Trophoblast cell (in vitro differentiated cells and primary cell): ENCODE measurements at places on chromosomes 3 and 15.
A peak's percentile ranks its signal among the peaks of the same experiment; 100 is the strongest.

- no peaks in the 10 kb centered on the region for H3K36me3 ChIP-seq
- no peak overlapping the region for H3K4me3 ChIP-seq
- H3K27ac ChIP-seq: no peak overlapping the region
- H3K4me1 ChIP-seq: peaks cover 18% of the 10 kb centered on the region
Measured at GRCh38 chr3:14812196-14812790, 6.5 kb upstream of the FGD5 start.

GRCh38 chr3:196072313-196072712, 9.6 kb downstream of the TFRC start:
- no peaks in the 10 kb centered on the region for H3K27me3 ChIP-seq
- peaks cover 20% of the 10 kb centered on the region for H3K36me3 ChIP-seq
- H3K4me3 ChIP-seq: no peak overlapping the region
- no peaks in the 10 kb centered on the region for H3K4me1 ChIP-seq
- DNase-seq: no peak

- H3K27me3 ChIP-seq: no peaks in the 10 kb centered on the region
- peak overlapping the region; percentile 90 for H3K27ac ChIP-seq
- H3K36me3 ChIP-seq: no peaks in the 10 kb centered on the region
- DNase-seq: peak; percentile 27
- H3K4me3 ChIP-seq: peak overlapping the region; percentile 96
Measured at GRCh38 chr15:80060356-80061006, 1.0 kb downstream of the ZFAND6 start.

DNA sequence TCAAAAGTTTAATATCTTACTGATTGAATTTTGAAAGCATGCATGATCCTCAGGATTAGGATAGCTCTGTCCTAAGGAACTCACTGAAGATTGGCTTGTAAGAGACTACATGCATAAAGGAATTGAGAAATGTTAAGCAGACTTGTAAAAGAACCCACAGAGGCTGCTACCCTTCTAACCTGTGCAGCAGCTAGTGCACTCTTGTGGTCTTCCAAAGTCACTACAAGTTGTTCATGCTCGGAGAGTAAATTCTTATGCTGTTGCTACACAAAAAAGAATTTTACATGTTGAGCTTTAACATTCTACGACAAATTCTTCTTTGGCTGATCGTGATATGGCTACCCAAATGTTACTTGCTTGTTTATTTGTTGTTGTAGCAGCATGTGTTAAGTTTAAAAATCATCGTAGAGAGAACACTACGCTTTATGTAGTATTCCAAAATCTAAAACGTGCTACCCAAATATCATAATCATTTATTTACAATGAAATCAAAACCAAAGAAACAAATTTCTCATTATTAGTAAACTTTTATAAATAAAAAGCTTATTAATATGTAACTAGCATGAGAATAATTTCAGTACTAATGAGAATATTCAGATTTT, 55.0 kb downstream of the GOLIM4 start:
- H3K36me3 ChIP-seq: peaks cover 6% of the 10 kb centered on the region
- no peak overlapping the region for H3K27ac ChIP-seq
- no peaks in the 10 kb centered on the region for H3K27me3 ChIP-seq
- DNase-seq: peak; percentile 31
- H3K4me3 ChIP-seq: no peak overlapping the region

DNA sequence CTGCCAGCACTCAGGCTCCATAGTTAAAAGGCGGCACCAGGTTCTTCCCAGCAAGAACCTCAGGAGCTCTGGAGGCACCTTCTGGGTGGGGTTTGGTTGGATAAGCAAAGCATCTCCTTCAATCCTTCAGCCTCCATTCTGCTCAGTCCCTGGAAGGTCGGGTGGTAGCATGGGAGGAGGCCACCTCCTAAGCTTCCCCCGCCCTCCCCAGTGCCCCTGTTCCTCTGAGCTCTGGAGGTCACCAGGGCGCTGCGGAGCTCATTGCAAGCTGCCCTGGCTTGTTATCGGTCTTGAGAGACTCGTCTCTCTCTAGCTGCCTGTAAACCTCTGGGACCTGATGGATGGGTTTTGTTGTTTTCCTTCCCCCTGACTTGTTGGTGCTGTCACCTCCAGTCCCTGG, 124.8 kb downstream of the RPLP1 start:
- no peak overlapping the region for H3K4me3 ChIP-seq
- no peaks in the 10 kb centered on the region for H3K27me3 ChIP-seq
- peaks cover 3% of the 10 kb centered on the region for H3K4me1 ChIP-seq
- no peak for DNase-seq
- no peak overlapping the region for H3K27ac ChIP-seq
- no peaks in the 10 kb centered on the region for H3K36me3 ChIP-seq

DNA sequence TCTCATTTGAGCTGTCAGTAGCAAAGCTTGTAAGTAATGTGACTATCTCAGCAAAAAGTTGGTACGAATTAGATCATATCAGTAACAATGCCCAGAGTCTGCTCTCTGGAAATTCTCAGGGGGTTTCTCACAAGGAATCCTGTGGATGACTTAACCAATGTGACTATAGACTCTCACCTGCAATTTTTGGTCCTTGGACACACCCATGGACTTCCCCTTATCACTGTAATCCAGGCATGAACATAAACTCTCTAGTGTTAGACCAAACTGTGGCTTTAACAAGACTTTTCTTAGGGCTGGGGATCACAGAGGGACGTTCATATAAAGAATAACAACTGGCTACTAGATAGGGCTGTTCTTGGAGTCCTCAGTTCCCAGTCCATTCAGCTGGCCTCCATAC, 3.9 kb upstream of the ZNF80 start:
- DNase-seq: peak; percentile 2
- no peaks in the 10 kb centered on the region for H3K4me1 ChIP-seq
- no peak overlapping the region for H3K4me3 ChIP-seq

- no peak overlapping the region for H3K4me3 ChIP-seq
- no peaks in the 10 kb centered on the region for H3K4me1 ChIP-seq
- no peaks in the 10 kb centered on the region for H3K27me3 ChIP-seq
- no peak overlapping the region for H3K27ac ChIP-seq
- no peak for DNase-seq
Measured at GRCh38 chr15:67900621-67901147, 60.8 kb upstream of the RNU6-1 start.

GRCh38 chr3:175001091-175001490, 142.0 kb downstream of the NAALADL2 start:
- no peak overlapping the region for H3K4me3 ChIP-seq
- no peak overlapping the region for H3K27ac ChIP-seq
- no peaks in the 10 kb centered on the region for H3K4me1 ChIP-seq
- DNase-seq: no peak
- no peaks in the 10 kb centered on the region for H3K27me3 ChIP-seq
- H3K36me3 ChIP-seq: no peaks in the 10 kb centered on the region
